ENCODE measurements at places on chromosomes 6 and 20.

GRCh38 chr20:35611482-35611881 is 4.1 kb upstream of the SPAG4 start:
- DNase-seq: no peak

DNA sequence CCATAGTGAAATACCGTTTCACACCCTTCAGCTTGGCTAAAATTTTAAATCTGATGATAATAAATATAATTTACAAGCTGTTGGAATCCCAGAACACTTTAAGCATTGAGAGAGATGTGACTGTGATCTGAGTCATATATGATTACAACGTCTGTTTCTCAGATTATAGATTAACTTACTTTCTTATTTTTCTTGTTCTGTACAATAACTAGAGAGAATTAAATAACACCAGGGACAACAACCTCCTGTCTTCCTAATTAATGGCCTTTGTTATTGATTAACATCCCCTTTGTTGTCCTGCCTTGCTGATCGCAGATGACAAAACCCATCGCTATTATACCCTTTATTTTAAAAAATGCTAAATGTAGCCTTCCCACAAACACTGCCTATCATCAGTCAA is 87.8 kb upstream of the EZR start:
- DNase-seq: no peak

GRCh38 chr6:45049188-45049843 is 278.8 kb upstream of the RUNX2 start:
- DNase-seq: no peak

DNA sequence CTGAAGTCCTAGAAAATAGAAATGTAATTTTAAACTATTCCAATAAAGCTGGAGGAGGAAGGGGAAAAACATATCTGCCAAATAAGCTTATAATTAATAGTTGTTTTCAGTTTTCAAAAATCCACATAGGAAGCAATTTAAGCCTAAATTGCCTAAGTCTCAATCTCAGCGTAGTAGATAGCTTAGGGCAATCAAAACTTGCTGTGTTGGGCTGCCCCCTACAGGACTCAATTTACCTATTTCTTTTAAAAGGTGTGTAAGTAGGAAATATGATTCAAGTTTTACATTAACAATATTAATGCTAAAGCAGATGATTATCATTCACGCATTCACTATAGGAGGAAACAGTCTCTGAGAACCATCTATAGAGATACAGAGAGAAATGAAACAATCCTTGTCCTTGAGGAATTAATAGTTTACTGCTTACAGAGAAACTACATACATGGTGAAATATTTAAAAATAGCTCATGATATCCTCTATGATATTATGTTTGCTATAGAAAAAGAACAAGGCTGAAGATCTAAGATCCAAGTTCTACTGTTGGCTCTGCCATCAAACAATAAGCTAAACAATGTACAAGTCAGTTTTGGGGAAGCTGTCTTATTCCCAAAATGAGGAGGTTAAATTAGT is 102.1 kb downstream of the ATG5 start:
- no peak for DNase-seq

DNA sequence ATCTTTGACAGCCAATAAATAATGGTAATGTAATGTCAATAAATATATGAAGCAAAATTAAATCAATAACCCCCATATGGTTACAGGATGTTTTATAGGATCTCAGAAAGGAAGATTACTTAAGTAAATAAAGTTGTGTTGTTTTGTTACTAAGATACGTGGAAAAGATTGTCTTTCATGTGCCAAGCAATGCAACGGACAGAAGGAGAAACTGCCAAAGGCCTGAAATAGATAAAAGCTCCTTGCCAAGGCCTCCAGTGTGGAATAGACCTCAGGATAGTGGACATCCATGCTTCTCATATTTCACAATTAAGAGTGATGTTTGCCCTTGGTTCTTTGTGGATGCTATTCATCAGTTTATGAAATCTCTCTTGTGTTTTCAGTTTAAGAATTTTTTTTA is 16.4 kb upstream of the FNDC1 start:
- DNase-seq: no peak

DNA sequence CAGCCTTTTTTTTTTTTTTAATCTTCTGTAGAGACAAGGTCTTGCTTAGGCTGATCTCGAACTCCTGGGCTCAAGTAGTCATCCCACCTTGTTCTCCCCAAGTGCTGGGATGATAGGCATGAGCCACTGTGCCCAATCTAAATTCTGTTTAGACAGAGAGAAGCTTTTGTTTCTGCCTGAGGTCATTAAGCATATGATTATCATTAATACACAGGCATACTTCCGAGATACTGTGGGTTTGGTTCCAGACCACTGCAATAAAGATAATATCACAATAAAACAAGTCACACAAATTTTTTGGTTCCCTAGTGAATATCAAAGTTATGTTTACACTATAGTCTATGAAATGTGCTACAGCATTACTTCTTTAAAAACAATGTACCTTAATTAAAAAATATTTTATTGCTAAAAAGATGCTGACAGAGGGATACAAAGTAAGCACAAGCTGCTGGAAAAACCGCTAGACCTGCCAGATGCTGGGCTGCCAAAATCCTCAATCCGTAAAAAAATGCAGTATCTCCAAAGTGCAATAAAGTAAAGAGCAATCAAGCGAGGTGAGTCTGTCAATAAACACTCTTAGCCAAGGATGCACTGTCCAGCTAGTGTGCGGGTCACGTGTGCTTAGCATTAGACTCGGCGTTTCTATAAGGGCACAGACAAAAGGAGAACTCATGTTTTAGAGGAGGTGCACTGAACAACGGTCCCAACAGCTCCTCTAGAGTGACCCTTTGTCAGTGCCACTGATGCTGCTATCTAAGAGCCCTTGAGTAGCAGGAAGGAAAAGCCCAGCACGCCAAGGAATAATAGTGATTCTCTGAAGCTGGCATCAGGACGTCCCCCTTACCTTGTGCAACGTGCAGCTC is 16.1 kb downstream of the TXNDC5 start:
- DNase-seq: no peak

- no peak for DNase-seq
Measured at GRCh38 chr6:117169781-117170281, 95.5 kb upstream of the VGLL2 start.

DNA sequence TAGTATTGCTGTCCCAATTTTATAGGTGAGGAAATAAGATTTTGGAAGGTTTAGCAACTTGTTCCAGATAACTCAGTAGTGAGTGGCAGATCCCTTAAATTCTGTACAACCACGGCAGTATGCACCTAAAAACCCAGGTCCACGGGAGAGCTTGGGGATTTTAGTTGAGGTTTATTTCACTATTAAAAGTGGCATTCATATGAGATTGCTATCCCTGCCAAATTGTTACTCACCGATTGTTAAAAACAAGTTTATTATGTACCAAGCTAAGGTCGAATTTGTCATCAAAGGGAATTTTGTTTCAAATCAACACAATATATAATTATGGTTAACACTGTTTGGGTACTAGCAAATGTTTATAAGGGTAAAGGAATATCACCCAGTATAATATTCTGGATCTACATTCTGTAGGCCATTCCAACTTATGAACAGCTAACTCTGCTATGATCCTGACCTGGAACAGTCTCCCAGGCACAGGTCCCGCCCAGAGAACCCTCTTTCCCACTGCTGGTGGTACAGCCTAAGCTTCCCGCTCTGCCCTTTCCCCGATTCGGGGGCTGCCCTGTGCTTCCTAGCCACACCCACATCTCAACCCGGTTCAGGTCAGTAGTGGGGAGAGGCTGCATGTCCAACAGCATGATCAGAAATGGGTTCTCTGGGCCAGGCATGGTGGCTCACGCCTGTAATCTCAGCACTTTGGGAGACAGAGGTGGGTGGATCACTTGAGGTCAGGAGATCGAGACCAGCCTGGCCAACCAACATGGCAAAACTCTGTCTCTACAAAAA is 24.9 kb downstream of the GPLD1 start:
- DNase-seq: no peak

GRCh38 chr6:170366248-170366960 is 59.8 kb downstream of the FAM120B start:
- DNase-seq: no peak

DNA sequence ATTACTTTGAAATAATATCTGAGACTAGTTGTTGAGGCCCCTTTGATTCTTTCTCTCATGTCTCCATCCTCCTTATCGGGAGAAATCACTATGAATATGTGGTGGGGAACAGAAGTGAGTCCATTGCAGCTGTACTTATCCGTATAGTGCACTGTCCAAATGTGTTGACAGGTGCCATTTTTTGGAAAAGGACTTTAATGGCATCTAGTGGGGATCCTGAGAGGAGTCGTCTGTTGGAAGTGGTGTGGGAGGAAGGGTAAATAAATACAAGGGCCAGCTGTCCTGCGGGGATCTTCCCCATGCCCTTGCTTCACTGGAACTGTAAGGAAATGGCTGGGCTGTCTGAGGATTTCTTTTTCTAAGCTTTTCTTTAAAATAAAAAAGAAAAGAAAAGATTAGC is 19.4 kb downstream of the TPX2 start:
- no peak for DNase-seq

DNA sequence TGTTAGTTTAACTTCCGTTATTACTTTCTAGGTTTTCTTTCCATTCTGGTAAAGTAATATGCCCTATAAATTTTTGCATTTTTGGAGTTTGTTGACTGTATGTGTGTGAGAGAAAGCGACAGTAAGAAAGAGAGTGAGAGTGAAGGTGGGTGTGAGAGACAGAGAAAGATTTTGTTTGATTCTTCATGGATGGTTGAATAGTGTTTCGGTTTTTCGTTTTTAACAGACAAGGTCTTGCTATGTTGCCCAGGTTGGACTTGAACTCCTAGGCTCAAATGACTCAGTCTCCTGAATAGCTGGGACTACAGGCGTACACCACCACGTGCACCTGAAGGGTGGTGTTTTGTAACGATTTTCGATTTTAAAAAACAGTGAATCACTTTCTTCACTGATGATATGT is 329.1 kb upstream of the RUNX2 start:
- no peak for DNase-seq

- no peak for DNase-seq
Measured at GRCh38 chr20:53839423-53840176, 230.8 kb downstream of the BCAS1 start.

DNA sequence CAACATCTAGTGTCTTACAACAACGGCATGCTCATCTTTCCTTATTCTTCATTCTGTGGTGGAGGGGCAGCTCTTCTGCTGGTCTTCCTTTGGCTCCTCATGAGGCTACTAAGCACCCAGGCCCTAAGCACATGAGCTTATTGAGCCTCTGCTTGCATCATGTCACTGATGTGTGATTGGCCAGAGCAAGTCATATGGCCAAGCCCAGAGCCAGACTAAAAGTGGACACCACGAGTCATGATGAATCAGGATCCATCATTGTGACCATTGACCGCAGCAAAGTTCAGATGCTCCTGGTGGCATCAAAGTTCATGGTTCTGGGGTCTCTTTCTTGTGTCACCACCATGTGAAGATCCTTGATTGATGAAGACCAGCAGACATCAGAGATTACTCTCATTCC is 192.0 kb upstream of the FOXA2 start:
- DNase-seq: no peak

GRCh38 chr20:48678421-48678820 is 149.4 kb downstream of the PREX1 start:
- no peak for DNase-seq

DNA sequence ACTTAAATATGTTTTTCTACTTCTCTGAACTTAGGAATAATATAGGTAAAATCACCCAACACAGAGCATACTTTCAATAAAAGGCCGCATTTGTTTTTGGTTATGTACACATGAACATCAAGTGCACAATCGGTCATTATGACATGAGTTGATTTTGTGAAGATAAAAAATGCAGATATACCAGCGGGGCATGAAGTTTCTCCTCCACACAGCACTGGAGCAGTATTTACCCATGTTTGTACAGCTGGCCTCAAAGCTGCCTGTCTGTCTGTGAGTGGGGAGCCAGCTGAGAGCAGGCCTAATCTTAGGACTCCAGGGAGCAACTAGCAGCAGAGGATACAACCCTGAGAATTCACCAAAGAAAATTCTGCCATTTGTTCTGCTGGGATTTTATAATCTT is 206.5 kb downstream of the TPBG start:
- no peak for DNase-seq

DNA sequence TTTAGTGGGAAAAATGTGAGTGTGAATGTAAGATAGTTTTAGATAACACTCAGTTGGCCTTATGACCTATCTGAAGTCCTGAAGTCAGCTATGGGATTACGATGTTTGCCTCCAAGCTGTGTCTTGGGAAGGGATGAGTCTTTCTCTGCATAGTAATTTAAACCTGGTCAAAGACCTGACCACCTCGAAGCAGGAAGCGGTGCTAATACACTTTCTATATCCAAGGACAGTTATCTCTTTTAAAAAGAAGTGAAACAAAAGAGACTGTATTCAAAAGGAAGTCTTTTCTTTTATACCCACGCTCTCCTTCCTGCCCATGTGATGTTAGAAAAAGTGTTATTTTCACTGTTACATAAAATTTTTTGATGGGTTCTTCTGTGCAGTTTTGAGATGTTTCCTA is 94.9 kb downstream of the JARID2 start:
- no peak for DNase-seq

DNA sequence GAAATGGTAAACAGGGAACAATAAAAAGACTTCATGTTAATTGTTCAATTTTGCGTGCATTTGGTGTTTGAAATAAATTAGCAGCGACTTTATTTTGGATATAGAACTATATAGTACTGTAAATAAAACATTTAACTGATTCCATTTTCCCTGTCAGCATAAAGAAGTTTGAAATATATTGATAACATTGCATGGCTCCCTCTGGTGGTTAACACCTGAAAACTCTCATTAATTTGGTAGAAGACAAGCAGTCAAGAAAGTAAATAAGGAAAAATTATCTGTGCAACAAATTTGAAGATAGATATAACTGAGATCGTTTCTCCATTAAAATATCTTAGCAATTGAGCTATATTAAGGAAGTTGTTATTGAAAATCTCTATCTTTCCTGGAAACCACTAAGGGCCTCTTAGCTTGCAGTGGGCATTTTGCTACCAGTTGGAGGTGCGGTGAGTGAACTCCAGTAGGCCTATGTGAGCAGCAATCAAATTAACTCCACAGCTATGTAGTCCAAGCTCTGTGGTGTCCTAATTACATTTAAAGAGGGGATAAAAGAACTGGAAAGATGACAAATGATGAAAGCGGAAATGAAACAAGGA is 435.7 kb upstream of the FKBP1C start:
- no peak for DNase-seq

GRCh38 chr6:98295515-98296175 is 538.7 kb upstream of the POU3F2 start:
- no peak for DNase-seq

DNA sequence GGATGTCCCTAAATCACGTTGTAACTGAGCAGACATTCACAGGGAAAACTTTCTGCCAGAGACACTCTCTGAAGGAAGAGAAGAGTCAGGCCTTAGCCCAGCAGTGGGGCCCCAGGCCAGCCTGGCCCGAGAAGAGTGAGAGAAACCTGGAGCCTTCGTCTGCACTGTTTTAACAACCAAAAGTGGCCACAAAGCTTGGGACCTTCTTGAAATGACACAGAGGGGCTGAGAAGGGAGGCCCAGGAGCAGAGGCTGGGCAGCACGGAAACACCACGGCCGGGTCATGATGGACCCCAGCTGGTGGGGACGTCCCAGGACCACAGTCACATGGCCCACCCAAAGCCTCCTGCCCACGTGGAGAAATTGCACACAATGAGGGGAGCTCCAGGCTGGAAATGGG is 126.8 kb upstream of the THBS2 start:
- DNase-seq: no peak
